NCI-H1694 treated with DMSO at 0.1 percent for 48 hours (cell line): ENCODE measurements at places on chromosomes 3 and 15.

- DNase-seq: no peak
Measured at GRCh38 chr15:50939911-50940310, 31.4 kb downstream of the AP4E1 start.

DNA sequence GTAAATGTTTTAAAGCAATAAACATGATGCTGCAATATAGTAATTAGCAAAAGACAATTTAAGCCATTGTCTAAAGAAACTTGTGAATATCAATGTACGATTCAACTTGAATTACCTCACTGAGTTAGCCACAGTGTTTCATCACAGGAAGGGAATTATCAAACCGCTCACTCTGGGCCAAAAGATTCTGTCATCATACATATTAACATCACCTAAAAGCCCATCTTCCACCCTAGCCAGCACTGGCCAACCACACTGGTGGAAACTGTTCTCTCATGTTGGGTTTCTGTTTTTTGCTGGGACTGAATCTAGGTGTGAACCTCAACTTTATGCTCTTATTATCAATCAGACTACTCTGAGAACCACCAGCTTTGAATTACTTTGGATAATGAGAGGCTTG is 497.7 kb upstream of the THBS1 start:
- DNase-seq: no peak

GRCh38 chr3:13836658-13837587 is 42.9 kb downstream of the WNT7A start:
- no peak for DNase-seq

DNA sequence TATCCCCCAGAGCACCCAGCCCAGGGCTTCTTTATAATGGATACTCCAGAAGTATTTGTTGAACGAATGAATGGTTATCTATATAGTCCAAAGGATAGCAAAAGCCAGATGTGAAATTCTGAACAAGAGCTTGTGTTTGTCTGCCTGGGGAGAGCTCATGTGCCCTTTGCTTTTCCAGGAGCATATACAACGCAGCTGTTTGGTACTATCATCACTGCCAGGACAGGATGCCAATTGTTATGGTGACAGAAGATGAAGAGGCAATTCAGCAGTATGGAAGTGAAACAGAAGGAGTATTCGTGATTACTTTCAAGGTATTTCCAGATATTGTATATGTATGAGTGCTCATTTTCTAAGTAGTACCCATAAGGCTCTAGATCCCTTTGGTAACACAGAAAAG is 15.2 kb downstream of the DIS3L start:
- DNase-seq: no peak

GRCh38 chr3:9123840-9124239 is 125.6 kb downstream of the SRGAP3 start:
- peak; percentile 22 for DNase-seq

GRCh38 chr3:193231201-193231600 is 9.8 kb upstream of the PLAAT1 start:
- DNase-seq: no peak

GRCh38 chr3:23068016-23068728 is 135.0 kb upstream of the UBE2E2 start:
- no peak for DNase-seq

GRCh38 chr15:78730955-78731354 is 80.3 kb downstream of the ADAMTS7 start:
- no peak for DNase-seq

DNA sequence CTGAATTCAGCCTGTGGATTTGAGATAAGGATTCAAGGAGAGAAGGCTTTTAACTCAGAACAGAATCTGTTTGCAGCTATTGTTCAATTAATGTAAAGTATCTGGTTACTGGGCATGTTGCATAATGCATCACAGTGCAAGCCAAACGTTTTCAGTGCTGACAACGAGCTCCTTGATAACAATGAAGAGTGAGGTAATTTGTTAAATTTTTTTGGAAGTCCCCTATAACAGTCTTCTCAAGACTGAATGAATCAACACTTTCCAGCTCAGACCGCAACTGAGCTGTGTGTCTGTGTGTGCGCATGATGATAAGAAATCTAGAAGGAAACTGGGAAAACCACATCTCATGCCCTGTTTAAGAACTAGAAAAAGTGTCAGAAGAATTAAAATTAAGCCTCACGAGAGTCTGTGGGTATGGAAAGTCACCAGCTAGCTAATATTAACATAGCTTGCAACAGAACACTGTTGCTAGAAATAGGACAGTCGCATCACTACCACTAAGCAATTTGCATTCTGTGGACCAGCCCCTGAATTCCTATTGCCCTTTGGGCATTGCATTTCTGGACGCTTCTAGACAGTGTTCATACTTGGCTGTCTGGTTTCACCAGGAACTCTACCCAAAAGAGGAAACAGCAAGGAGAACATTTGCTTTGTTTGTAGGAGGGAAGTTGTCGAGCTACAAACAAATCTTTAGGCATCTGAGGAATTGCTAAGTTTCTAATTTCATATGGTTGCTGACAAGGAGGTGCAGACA is 43.7 kb upstream of the ATP2C1 start:
- no peak for DNase-seq

DNA sequence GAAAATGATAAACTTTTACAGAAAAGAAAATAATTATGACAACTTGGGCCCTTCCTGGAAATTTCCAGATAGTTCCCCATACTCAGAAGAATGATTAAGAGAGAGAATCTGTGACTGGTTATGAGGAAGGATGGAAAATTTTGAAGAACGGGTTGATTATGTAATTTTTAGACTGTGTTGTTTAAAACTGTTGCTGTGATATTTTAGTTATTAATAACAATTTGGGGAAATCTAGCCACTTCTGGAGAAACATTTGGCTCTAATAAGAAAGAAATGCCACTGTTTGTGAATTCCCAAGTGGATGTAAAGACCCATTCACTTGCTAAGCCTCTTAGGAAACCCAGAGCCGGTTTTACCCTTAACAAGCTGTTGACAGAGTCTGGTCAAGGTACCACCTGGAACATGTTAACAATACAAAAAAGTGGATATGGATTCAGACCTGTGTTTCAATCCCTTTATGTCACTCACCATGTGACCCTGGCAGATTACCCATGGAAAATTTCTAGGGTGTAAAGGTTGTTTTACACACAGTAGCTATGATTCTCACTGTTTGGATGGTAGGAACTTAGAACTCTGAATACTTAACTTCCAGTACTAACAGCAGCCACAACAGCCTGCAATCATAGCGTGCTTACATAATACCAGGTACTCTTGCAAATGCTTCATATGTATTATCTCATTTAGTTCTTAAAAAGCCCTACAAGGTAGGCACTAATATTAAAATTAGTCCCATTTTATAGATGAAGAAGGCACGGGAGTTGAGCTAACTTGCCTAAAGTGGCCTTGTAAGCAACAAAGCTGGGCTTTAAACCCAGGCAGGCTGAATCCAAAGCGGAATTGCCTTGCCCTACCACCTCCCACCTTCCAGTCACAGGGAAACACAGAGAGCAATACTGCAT is 32.0 kb downstream of the ZBTB38 start:
- no peak for DNase-seq
